ENCODE measurements at places on chromosomes 3 and 15. TPM values are rescaled to one million over a fixed set of nuclear protein-coding genes. Genes with fewer than 3 reads are reported as not detected.
A peak's percentile ranks its signal among the peaks of the same experiment; 100 is the strongest.

The TF gene
- 5.6 TPM for total RNA-seq

The KCNAB1 gene
- total RNA-seq, result 3.0 TPM

The CHDH gene
- total RNA-seq, result 9.3 TPM

The THAP10 gene
- total RNA-seq, result 3.9 TPM

The ALG1L2 gene
- 0.43 TPM for total RNA-seq

The GPR149 gene
- not detected for total RNA-seq

The GABRR3 gene
- total RNA-seq, result not detected

The XIRP1 gene
- total RNA-seq, result 249 TPM

The PHC3 gene
- total RNA-seq, result 40.3 TPM

The FANCD2OS gene
- total RNA-seq, result not detected

The TRA2B gene
- 41.4 TPM for total RNA-seq

The AQP9 gene
- 1.5 TPM for total RNA-seq

- peak; percentile 53 for DNase-seq
These were observed 83.8 kb downstream of the MRPL46 start for GRCh38 chr15:88383354-88383753.

GRCh38 chr15:60740787-60741354 lies 261.9 kb upstream of the ICE2 start:
- no peak for DNase-seq

DNA sequence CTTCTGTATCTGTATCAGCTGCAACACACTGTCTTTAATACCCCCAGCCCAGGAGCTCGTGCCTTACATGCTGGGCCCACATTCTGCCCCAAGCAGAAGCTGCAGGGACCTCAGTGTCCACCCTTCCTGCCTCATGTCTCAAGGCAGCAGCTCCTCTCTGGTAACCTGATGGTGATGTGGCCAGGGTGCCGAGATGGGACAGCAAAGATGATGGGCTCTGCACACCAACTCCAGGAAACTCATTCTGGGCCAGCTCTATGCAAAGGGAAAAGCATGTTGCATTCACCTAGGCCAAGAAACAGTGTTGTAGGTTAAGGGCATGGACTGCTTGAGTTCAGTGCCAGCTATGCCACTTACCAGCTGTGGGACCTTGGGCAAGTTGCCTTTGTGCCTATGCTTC lies 79.5 kb upstream of the PRR23C start:
- DNase-seq, result no peak

DNA sequence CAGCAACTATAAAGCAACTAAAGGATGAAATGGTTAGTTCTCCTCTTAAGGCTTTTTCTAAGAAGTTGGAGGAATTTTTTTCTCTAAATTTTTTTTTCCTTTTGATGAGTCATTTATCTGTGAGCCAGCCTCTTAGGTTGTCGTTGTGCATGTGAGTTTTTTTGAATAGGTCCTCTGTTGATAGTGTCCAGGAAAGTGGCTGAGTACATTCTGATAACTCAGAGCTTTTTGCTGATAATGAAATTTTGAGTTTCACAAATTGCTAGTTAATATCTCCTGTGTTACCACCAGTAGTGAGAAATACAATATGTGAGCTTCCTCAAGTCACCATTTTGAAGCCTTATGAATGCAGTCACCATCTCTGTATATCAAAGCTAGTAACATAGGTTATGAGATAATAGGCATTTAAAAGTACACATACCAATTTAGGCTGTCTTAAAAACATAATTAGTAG lies 7.1 kb upstream of the LXN start:
- no peak for DNase-seq

DNA sequence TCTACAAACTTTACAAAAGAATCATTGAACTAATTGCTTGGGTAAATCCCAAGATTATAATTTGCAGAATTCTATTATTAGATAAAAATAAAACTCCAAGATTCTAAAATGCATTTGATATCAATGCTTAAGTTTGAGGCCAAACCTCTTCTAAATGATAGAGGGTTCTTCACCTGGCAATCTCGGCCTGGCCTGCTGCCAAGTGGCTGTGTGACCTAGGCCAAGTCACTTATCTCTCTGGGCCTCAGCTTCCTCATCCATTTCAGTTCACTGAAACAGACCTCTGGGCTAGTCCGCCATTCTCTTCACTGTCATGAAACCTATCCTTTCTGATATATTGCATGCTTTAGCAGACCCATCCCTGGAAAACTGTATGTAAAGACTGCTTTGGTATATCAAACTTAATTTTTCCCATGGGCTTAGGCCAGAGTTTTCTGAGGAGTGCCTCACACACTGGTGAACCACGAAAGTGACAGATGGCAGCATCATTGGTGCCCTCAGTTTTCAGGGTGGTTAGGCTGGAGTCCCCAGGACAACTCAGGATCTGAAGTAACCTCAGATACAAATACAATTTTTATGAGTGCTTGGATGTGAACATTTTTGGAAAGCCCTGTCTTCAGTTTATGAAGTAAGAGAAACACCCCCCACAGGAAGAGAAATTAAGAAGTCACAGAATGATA lies 21.8 kb downstream of the NUDT16 start:
- no peak for DNase-seq

DNA sequence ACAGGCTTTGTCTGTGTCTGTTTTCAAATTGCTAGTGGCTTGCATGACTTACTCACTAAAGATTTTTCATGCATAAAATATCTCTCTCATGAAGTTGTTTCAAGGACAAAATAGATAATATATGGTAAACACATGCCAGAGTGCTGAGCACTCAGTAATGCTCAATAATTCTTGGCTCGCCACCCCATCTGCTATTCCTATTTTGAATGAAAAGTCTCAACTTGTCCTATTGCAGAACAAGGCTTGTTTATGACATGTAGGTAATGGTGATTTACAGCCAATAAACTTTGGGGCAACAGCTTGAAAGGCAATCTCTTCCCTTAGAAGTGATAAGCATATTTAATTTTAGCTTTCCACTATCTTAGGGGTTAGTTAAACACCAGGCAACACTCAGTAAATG lies 789.0 kb upstream of the ROBO1 start:
- no peak for DNase-seq

DNA sequence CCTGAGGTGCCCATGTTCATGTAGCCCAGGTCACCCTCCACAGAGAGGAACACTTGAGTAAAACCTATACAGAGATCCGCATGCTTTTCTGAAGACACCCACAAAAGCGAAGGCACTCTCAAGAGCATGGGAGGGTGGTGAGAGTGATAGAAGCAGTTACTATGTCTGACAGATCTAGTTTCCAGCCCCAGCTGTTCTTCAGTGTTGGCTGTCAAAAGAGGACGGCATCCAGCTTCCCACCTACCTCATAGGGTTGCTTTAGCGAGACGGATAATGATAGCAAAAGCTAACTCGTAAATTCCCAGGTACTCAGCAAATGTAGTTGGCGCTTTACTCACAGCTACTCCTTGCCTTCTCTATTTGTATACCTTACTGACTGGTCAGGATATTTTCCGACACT lies 3.0 kb upstream of the MEX3B start:
- DNase-seq, result no peak

DNA sequence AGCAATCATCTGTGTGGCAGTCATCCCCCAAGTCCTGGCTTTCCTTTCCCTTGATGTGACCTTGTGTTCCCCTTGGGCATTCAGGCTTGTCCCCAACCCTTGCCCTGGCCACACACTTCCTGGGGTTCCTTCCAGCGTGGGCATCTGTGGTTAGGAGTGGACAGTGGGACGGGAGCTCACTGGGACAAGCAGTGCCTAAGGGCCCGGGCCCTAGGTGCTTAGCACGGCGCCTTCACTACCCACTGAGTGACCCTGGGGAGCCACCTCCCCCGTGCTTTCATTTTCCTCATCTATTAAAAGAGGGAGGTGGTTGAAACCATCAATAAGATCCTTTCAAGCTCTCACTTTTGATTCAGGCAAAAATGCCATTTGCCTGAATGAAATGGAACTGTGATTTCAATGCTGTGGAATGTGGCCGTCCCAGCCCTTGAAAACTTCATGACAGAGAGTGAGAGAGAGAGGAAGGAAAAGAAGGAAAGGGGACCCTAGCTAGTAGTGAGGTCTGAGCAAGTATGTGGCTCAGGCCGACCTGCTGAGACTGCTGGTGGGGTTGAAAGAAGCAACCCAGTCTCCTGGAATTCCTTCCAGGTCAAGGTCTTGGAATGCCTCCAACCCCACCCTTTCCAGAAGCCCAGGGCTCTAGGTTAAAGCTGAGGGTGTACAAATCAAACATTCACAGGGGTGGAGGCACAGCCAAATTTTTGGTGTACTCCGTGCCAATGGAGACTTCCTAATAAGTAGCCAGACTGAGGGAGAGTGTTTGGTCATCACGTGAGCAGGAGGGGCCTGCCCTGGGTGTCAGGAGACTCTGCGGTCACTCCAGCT lies 302.9 kb downstream of the TLE3 start:
- peak; percentile 56 for DNase-seq

DNA sequence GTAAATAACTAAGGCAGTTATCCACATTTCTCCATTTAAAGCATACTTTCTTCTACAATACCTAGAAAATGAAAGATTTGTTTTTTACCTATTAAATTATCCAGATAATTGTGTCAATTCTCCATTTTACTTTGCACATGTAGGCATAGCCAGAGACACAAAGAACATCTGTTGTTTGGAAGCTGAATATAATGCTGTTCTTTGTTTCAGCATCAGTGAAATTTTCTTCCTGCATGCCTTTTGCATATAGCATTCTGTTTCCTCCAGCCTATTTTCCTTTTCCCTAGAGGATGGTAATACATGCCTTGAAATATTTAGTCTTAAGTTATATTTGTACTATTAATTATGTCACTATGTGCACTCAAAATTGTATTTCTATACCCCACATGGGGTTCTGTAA lies 233.7 kb downstream of the CNTN6 start:
- DNase-seq, result no peak

- no peak for DNase-seq
These were observed 39.4 kb downstream of the DNAJB8 start for GRCh38 chr3:128427175-128427857.

DNA sequence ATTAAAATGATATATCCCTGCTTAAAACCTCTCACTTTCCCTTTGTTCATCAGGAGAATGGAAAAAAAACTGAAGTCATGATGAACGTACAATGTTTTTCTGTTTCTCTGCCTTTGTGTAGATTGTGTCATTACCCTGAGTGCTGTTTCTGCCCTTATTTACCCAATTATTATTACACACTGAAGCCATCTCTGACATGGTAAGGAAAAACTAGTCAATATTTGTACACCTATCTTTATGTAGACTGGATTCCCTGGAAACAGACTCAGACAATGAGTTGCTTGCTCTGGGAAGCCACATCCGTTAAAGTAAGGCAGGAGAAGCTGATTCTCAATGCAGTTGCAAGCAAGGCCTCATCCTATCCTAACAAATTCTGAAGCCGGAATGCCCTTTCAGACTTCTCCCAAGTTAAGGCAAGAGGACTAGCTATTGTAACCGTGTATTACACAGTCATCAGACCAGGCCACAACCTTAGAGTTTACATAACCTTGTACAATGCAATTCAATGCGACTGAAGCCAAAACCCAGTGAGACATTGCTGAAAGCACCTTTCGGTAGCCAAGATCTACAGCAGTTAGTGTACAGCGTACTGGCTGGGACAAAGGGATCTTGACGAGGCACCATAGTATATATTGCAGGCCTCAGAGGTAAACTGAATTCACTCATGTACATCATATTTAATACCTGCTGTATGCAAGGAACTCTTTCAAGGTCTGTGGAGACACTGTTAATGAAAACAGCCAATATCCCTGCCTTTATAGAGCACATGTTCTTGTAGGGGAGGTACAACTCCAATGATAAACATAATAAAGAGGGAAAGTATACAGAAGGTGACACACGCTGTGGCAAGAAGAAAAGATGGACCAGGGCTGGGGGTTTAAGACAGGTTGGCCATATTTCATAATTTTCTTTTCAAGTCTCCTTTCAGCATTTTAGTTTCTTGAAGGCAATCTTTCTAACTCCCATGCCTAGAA lies 1040.8 kb upstream of the SEMA6D start:
- DNase-seq, result no peak

GRCh38 chr15:60655252-60655651 lies 176.3 kb upstream of the ICE2 start:
- no peak for DNase-seq

DNA sequence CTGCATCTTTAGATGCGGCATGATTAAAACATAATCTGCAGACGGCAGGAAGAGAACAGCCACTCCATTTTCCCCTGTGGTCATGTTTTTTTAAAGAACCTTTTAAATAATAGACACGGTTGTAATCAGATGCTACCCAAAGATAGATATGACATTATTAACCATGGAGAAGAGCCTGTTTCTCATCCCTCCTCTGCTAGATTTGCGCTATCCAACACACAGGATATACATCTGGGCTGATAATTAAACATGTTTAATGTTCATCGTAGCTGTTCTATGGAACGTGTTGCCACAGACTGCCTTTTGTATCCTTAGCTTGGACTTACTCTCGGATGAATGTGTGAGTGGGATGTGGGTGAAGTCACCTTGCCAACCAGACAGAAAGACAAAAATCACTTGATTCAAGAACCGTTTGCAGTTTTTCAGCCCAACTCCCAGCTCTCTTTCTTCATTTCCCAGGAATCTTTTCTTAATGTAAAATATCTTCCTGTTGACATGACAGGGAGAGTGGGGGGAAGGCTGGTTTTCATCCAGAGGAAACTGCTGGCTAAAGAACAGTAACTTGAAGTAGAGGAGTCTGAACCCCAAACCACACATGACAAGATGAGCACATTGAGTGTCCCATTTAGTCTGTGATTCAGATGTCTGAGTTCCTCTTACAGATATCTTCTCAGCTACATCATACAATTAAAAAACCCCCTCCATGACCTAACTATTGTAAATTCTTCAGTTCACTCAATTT lies 118.6 kb upstream of the PRICKLE2 start:
- no peak for DNase-seq

- DNase-seq, result no peak
These were observed 793 bp downstream of the SLC30A4 start for GRCh38 chr15:45521596-45522327.

GRCh38 chr3:197518881-197519421 lies 36.8 kb downstream of the BDH1 start:
- DNase-seq, result no peak

- DNase-seq, result no peak
These were observed 307.3 kb downstream of the ZIC4 start for GRCh38 chr3:147099076-147099475.

DNA sequence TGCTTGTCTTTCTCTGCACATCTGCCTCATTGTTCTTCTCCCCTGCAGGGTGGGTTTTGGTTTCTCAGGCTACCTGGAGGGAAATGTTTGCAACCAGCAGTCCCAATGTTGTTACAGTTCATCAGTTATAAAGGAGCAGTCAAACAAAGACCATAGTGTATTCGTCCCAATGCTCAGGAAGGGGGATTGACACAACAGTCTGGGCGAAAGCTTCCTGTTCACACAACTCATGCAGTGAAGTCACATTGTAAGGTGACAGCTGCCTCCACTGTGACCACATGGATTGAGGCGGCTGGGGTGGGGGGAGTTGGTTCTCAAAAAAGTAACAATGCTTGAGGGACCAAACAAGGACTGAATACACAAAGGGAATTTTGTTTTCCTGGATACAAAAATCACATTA lies 28.8 kb upstream of the TF start:
- DNase-seq, result no peak

- DNase-seq, result no peak
These were observed 322.7 kb upstream of the ZNF717 start for GRCh38 chr3:76107935-76108570.

- DNase-seq, result no peak
These were observed 3.3 kb upstream of the SLC38A3 start for GRCh38 chr3:50201573-50202315.

All from Right ventricle myocardium superior (tissue), 1 donor.